ENCODE measurements at places on chromosomes 11 and 22.
A peak's percentile ranks its signal among the peaks of the same experiment; 100 is the strongest.

DNA sequence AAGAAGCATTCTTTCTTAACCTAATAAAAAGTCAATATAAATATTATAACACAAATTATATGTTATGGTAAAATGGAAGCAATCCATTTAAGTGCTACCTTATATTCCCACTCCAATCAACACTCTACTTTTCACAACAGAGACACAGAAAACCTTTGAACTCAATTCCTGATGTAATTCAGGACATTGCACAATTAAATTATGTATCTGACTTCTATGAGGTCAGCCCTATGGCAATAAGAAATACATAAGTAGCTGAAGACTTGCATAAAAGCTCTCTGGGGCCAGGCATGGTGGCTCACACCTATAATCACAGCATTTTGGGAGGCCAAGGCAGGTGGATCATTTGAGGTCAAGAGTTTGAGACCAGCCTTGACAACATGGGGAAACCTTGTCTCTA is 6.8 kb downstream of the OR4D10 start:
- DNase-seq = no peak

GRCh38 chr11:70628176-70628854 is 230.0 kb downstream of the CTTN start:
- DNase-seq = no peak

GRCh38 chr11:17384002-17384511 is 4.4 kb downstream of the KCNJ11 start:
- DNase-seq = peak; percentile 77

DNA sequence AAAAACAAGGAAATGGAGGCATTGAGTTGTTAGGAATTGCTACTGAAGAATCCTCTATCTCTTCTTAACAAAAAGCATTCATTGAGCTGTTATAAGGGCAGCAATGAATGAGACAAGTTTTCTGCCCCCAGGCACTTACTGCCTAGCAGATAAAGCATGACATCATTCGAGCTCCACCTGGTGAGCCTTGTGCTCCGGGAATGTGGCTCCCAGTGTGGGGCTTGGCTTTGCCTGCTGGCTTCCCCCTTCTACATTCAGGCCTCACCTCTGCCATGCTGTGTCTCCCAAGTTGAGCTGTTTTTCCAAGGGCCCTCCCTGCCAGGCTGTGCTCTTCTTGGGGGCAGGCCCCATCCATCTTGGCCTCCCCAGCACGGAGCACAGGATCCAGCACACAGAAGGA is 56.9 kb upstream of the EIF3D start:
- no peak for DNase-seq

DNA sequence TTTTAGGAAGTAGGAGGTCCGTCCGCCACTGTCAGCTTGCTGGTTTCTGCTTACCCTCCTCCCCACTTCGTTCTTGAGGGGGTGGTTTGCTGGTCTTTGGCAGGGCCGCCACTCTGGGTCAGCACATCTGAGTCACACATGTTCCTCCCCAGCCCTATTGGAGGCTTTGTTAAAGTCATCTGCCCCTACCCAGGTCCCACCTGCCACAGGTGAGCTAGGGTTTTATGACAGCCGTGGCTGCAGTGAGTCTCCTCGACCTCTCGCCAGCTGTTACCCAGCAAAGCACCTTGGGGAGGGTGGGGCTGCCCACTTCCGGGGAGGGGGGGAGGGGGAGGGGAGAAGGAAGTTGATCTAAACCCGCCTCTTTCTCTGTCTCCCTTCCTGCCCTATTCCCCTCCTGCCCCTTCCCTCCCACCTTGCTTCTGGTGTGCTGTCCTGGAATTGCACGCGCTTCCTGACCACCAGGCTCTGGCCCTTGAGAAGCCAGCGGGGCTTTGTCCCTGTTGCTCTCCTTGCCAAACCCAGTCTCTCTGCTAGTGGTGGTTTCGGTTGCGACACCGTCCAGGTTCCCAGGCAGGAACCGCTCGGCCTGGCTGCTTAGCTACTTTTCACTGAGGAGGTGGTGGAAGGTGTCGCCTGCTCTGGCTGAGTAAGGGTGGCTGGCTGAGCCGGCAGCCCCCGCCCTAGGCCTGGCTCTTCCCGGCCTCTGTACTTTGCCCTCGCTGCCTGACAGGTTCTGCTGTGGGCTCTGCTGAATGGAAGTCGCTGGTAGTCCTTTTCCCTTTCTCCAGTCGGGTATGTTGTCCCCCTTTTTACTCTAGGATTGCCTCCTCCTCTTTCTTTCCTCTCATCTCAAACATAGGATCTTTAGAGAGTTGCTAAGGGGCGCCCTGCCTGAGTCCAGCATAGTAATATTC is 28.5 kb downstream of the RCOR2 start:
- DNase-seq = peak; percentile 70

DNA sequence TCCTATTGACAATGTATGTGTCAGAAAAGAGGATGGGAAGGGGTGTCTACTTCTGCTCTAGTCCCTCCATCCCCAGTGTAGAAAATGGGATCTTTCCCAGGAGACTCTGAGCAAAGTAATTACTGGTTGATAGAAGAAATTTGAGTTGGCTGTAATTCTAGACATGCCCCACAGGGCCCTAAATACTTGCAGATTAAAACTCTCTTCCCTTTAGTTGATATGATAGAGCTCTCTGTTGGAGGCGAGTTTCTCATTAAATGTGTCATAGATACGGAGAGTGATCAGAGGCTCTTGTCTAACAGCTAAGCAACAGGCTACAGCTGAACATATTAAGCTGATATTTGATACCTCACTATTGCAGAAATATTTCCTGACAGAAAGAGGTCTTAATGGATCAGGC is 32.9 kb downstream of the OR52E1 start:
- DNase-seq = no peak

DNA sequence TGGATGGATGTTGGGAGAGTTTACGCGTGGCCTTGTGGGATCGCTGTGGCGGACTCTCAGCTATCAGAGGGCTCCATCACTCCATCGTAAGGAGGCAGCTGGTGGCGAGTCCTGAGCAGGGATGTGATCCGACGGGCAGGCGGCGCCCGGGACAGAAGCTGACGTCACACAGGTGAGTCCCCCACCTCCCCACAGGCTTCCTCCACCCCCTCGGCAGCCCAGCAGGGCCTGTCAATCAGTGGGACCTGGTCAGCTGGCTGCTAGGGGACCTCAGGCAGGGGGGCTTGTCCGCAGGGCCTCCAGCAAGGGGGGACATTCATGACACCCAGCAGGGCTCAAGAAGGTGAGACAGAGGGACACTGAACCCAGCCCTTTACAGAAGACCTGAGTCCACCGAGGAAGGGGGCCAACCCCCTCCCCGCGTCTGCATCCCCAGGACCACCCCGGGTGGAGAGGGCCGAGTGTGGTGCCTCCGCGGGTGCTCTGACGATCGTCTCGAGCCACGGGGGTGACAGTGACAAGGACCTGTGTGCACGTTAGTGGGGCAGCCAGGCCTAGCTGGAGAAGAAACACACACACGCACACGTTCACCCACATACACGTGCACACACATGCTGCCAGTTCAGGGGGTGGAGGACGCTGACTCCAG is 7.1 kb downstream of the HRAS start:
- no peak for DNase-seq

GRCh38 chr11:14577292-14577691 is 57.1 kb upstream of the PSMA1 start:
- no peak for DNase-seq

DNA sequence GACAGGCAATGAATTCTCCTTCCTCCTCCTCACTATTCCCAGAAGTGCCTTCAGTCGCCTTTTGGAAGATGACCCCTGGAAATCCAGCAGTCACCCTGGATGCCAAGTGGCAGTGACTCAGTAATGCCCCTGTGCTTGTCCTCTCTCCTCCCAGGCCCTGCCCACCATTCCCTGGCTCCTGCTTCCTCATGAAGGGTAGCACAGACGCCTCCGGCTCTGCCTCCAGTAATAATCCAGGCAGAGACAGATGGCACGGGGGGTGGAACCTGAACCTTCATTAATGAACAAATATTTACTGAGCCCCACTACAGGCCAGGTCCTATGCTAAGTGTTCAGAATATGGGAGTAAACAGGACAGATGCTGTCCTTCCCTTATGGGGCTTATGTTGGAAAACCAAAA is 23.2 kb downstream of the SYT13 start:
- DNase-seq = no peak

DNA sequence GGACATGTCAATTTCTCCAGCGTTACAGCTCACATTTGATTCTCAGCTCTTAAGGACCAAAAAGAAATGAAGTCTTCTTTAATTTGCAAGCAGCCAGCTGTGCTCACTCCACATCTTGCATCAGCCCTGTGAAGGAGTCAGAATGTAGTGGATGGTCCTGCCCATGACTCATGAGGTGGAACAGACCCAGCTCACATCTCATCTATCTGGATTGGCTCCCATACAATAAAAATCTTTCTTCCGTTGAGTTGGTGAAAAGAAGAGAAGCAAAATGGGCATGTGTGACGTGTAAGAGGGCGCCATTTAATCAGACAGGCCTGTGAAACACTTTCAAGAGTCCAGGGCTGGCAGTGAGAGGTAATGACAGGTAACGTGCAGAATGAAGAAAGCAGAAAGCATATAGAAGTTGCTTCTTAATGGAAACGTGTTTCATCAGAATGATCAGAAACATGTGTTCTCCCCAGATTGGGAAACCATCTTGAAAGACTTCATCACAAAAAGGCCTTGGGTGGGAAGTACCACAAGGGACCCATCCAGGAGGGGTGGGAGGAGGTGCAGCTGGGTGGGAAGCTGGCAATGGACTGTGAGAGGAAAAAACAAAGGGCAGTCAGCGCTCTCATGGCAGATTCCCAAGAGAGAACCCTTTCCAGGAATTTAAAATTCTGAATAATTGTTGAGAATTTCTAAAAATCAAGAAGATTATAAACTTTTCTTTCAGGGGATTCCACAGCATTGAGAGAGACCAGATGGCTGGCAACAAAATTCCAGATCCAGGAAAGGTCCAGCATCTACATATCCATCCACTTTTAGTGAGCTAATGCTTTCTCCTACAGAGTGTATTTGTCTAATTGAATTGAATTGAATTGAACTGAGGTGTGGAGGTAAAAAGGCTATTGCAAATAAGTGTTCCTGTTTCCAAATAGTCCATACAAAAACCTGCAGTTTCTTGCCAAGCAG is 57.0 kb downstream of the ETS1 start:
- DNase-seq = peak; percentile 94

DNA sequence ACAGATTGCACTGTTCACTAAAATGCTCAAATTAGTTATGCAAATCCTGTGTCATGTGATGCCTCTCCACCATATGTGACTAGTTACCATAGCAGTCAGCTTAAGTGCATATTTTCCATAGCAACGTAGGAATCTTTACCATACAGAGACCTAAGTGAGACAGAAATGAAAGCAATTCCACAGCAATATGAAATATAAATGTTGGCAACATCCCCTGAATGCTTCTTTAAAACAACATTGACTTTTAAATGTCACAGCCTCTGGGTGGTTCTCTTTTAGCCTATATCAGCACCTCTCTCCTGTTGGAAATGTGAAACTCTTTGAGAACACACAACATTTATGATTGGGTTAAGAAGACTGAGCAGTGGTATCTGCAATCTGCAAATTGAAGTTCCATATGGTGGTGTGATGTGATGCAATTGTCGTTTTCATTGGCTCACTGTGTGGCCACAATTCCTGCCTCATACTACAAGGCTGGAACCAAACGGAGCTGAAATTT is 814.6 kb downstream of the DLG2 start:
- DNase-seq = peak; percentile 19

DNA sequence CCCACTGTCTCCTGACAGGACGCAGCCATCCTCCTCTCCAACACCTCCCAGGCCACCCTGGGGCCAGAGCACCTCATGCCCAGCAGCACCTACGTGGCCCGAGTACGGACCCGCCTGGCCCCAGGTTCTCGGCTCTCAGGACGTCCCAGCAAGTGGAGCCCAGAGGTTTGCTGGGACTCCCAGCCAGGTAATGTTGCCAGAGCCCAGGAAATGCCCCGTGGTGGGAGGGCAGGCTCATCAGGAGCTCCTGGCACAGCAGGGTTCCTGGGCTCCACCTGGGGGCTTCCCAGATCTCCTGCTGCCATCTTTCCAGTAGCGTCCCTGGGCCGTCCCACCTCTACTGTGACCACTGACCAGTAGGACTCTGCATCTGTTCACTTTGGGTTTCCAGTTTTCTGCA is 16.2 kb downstream of the CSF2RB start:
- no peak for DNase-seq

DNA sequence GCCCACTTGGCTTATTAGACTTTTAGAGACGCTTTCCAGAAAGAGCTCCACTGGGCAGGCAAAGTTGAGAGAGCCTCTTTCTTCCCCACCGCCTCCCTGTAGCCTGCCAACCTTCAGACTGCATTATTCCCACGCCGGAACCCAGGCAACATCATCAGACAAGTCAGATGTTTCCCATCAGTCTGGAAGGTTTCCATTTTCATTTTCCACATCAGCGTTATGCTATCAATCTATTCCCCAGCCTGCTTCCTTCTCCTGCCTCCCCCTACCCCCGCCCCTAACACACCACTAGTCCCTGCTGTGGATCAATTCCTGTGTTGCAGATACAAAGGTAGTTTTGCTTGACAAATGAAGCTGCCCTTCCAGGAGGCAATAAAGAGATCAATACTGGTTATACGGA is 184.8 kb downstream of the DSCAML1 start:
- no peak for DNase-seq

GRCh38 chr22:21032868-21033688 is 717 bp upstream of the SLC7A4 start:
- no peak for DNase-seq

DNA sequence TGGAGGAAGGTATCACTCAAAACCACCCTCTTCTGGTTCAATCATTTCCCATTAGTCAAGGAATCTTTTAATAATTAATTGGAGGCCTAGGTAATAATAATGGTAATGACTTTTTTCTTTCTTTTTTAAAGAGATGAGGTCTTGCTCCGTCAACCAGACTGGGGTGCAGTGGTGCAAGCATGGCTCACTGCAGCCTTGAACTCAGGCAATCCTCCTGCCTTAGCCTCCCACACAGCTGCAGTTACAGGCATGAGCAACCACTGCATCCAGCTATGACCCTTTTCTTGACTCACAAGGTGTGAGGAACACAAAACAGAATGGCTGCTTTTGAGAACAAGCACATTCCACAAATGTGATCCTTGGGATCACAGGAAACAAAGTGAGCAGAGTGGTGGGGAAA is 3.6 kb downstream of the POLDIP3 start:
- DNase-seq = peak; percentile 31

- no peak for DNase-seq
Observed at GRCh38 chr11:42249956-42250355, 790.5 kb upstream of the LRRC4C start.

DNA sequence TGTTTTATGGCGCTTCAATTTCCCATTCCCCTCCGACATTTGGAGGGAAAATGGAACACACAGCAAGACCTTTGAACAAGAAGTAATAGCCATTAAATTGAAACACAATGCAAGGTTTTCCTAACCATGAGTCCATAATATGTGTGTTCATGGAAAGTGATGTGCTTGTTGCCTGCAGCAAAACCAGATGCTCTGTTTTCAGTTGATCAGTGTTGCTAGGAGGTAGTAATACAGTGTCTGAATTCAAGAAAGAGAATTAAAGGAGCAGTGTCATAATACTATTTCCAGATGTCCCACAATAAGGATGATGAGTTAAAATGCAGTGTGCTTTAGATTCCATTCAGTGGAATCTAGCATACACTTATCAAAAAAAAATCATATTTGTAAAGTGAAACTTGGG is 637.4 kb upstream of the API5 start:
- no peak for DNase-seq
